ENCODE measurements at places on chromosomes 5 and 9. TPM values are rescaled to one million over a fixed set of nuclear protein-coding genes. Genes with fewer than 3 reads are reported as not detected.
A peak's percentile ranks its signal among the peaks of the same experiment; 100 is the strongest.

Gene ASS1
- 223 TPM for total RNA-seq

- no peaks in the 10 kb centered on the region for H3K4me1 ChIP-seq
- no peaks in the 10 kb centered on the region for H3K27me3 ChIP-seq
- H3K4me3 ChIP-seq, result no peak overlapping the region
- no peak overlapping the region for H3K27ac ChIP-seq
Measured at GRCh38 chr5:171840711-171841522, 55.3 kb downstream of the SMIM23 start.

Gene CCDC192
- total RNA-seq, result not detected

Gene DOCK2
- total RNA-seq, result 3.6 TPM

- H3K27me3 ChIP-seq, result no peaks in the 10 kb centered on the region
- H3K36me3 ChIP-seq, result no peaks in the 10 kb centered on the region
- H3K27ac ChIP-seq, result no peak overlapping the region
Measured at GRCh38 chr5:111635916-111636570, 121.0 kb downstream of the NREP start.

- H3K4me1 ChIP-seq, result no peaks in the 10 kb centered on the region
- no peak overlapping the region for H3K4me3 ChIP-seq
- no peak for DNase-seq
- H3K36me3 ChIP-seq, result no peaks in the 10 kb centered on the region
Measured at GRCh38 chr5:158049459-158049858, 190.5 kb upstream of the CLINT1 start.

Gene KCTD16
- total RNA-seq, result 1.2 TPM

- H3K27ac ChIP-seq, result no peak overlapping the region
- peaks cover 13% of the 10 kb centered on the region for H3K27me3 ChIP-seq
- H3K36me3 ChIP-seq, result no peaks in the 10 kb centered on the region
- no peak for DNase-seq
- H3K4me1 ChIP-seq, result no peaks in the 10 kb centered on the region
Measured at GRCh38 chr5:161549106-161549505, 2.6 kb upstream of the GABRB2 start.

DNA sequence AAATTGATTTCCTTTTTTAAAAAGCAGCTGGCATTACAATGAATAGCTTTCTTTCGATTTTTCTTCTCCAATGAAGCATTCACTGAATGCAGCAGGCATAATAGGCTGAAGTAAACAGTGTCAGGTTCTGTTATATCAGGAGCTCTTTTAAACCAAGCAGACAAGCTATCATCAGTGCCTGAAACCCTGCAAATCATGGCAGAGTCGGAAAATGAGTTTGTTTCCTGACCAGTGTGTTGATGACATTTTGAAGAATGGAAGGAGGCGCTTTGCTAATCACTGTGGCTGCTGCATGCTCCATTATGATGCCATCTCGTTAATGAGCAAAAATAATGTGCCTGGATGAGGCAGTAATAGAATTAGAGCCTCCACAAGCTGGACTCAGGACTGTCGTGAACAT lies 284.5 kb downstream of the ZNF608 start:
- no peaks in the 10 kb centered on the region for H3K4me1 ChIP-seq
- no peaks in the 10 kb centered on the region for H3K27me3 ChIP-seq
- H3K27ac ChIP-seq, result no peak overlapping the region
- no peak for DNase-seq
- no peaks in the 10 kb centered on the region for H3K36me3 ChIP-seq

Gene GNA14
- 0.26 TPM for total RNA-seq

Gene AHRR
- total RNA-seq, result 6.2 TPM

GRCh38 chr9:86563350-86563749 lies 209.1 kb upstream of the TUT7 start:
- H3K4me1 ChIP-seq, result no peaks in the 10 kb centered on the region
- no peak overlapping the region for H3K27ac ChIP-seq
- H3K4me3 ChIP-seq, result no peak overlapping the region
- no peaks in the 10 kb centered on the region for H3K27me3 ChIP-seq
- peak; percentile 15 for DNase-seq
- no peaks in the 10 kb centered on the region for H3K36me3 ChIP-seq

Gene CDX1
- total RNA-seq, result 0.33 TPM

DNA sequence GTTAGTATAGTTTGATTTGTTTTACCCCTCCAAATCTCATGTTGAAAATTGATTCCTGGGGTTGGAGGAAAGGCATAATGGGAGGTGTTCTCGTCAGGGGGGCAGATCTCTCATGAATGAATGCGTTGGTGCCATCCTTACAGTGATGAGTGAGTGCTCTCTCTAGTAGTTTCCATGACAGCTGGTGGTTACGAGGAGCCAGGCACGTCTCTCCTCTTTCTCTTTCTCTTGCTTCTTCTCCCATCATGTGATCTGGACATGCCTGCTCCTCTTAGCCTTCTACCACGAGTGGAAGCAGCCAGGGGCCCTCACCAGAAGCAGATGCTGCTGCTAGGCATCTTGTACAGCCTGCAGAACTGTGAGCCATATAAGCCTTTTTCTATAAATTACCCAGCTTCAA lies 454.1 kb downstream of the EFNA5 start:
- DNase-seq, result no peak
- H3K27ac ChIP-seq, result no peak overlapping the region
- no peak overlapping the region for H3K4me3 ChIP-seq
- no peaks in the 10 kb centered on the region for H3K36me3 ChIP-seq

- H3K27me3 ChIP-seq, result no peaks in the 10 kb centered on the region
- H3K36me3 ChIP-seq, result peaks cover 38% of the 10 kb centered on the region
- peaks cover 25% of the 10 kb centered on the region for H3K4me1 ChIP-seq
- no peak for DNase-seq
- H3K4me3 ChIP-seq, result no peak overlapping the region
Measured at GRCh38 chr5:14415024-14415697, 166.4 kb upstream of the OTULINL start.

DNA sequence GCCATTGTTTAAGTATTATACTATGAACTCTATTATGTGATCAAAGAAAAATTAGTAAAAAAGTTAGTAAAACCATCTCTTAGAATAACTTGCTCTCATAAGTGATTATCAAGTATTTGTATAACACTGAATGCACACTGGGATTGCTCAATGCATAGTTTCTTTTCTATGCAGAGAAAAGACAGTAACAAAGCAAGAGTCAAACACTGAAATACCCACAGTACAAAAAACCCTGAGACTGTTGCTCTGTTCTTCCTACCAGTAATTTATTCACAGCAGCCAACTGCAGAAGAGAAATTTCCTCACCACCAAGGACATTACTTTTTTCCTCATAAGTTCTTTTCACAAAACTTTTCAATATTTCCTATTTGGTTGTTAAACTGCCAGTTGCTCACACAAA lies 634.4 kb downstream of the DTWD2 start:
- H3K4me3 ChIP-seq, result no peak overlapping the region
- no peak for DNase-seq
- H3K36me3 ChIP-seq, result no peaks in the 10 kb centered on the region
- no peaks in the 10 kb centered on the region for H3K27me3 ChIP-seq
- no peak overlapping the region for H3K27ac ChIP-seq
- no peaks in the 10 kb centered on the region for H3K4me1 ChIP-seq

Gene MARCHF3
- total RNA-seq, result 11.6 TPM

Gene GMCL2
- total RNA-seq, result under 0.01 TPM

Gene CCL28
- total RNA-seq, result 2.8 TPM

DNA sequence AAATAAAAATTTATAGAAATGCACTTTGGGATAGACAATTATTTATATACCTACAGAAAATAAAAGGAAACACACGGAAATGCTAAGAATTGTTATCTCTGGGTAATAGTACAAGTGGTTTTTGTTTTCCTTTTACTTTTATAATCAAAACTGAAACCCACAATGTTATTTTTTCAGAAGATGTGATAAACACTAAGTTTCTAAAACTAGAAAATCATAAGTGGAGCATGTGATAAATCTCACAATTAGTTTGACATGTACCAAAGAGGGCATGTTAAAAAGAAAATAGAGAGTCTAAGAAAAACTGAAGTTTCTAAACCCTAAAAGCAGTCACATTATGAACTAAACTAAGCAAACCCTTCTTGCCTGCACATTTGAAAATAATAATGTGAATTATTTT lies 61.1 kb downstream of the OXCT1 start:
- no peaks in the 10 kb centered on the region for H3K4me1 ChIP-seq
- H3K4me3 ChIP-seq, result no peak overlapping the region
- no peak for DNase-seq

- peaks cover 7% of the 10 kb centered on the region for H3K4me1 ChIP-seq
- peaks cover 14% of the 10 kb centered on the region for H3K27me3 ChIP-seq
- H3K27ac ChIP-seq, result no peak overlapping the region
- no peak overlapping the region for H3K4me3 ChIP-seq
- no peak for DNase-seq
Measured at GRCh38 chr9:122342323-122343050, 28.3 kb upstream of the PTGS1 start.

DNA sequence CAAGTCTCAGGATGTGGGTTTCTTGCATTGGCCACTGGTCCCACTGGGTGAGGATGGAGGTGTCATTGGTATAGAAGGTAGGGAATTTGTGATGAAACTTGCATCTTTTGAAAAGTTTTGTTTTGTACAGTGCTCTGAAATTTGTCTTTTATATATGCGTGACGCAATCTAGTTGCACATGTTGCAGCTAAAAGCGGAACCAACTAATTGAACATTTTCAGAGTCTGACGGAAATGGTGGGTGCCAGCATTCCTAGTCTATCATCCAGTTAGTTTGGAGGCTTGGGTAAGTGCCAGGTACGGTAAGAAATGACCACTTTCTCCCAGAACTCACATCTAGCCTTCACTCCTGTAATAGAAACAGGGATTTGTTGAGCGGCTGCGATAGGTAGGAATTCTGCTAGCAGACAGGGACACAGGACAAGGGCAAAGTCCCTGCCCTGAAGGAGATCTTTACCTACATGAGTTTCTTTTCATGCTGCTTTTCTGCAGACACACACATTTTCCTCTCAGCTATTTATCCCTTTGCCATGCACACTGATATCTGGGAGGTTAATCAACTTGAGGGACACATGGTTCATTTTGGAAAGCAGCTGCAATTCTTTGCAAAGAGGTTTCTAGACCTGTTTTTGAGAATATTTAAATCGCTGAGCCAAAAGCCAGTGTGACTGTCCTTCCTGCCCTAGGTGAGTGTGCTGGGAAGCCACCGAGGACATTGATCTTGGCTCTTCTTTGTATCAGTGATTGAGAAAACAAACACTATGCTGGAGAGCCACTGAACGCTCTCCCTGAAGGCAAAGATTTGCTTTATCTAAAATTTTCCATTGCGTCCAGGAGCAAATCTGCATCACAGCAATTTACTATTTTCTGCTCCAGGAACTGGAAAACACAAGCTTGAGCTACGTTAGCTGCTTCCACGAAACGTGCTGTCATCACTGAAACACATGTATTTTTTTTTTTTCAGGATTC lies 89.7 kb downstream of the DAP start:
- H3K4me1 ChIP-seq, result no peaks in the 10 kb centered on the region
- no peaks in the 10 kb centered on the region for H3K27me3 ChIP-seq
- no peaks in the 10 kb centered on the region for H3K36me3 ChIP-seq
- H3K4me3 ChIP-seq, result no peak overlapping the region
- DNase-seq, result no peak
- H3K27ac ChIP-seq, result no peak overlapping the region

Gene ADAMTS6
- total RNA-seq, result 48.3 TPM
